ENCODE measurements at places on chromosomes 7 and 10.

- no peak for DNase-seq
Observed at GRCh38 chr7:141944811-141945210, 2.0 kb downstream of the CLEC5A start.

- DNase-seq, result no peak
Observed at GRCh38 chr10:80468806-80469421, 14.8 kb downstream of the TSPAN14 start.

GRCh38 chr7:106622654-106623314 lies 38.2 kb downstream of the CCDC71L start:
- DNase-seq, result no peak

GRCh38 chr7:16710651-16711050 lies 42.9 kb upstream of the TSPAN13 start:
- DNase-seq, result no peak

DNA sequence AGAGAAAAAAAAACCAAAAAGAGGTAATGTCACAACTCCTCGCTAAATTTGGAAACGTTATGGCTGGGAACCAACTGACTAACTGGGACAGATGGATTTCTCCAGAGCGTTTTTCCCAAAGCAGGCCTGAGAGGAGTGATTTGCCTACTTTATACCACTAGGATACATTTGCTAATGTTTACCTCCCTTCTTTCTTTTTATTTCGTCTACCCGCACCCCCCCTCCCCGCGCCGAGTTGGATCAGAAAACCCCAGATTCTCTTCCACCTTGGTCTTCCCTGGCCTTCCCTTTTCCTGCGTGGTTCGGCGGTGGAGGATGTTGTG lies 7.2 kb downstream of the CPA2 start:
- no peak for DNase-seq

GRCh38 chr10:120600871-120601649 lies 144.0 kb downstream of the PLPP4 start:
- DNase-seq, result no peak

DNA sequence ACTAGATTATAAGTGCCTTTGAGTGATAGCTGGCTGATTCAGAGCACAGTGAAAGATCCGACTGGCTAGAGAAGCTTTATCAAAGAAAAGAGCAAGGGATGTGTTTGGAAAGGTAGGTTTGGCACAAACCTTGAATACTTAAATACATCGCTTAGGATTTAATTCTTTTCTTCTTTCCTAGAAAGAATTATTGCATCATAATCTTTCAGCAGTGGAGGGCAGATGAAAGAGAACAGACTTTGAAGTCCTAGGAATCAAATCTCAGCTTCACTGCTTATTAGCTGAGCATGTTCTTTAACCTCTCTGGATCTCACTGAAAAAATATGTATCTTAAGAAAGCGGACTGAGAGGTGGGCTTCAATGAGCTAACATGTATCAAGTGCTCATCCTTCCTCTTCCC lies 122.8 kb downstream of the ZNF365 start:
- no peak for DNase-seq

GRCh38 chr7:92769844-92770243 lies 66.5 kb downstream of the CDK6 start:
- no peak for DNase-seq

Data from hematopoietic multipotent progenitor cell treated with erythropoietin and hydrocortisone succinate and interleukin-3 and kit ligand, for 15 days (in vitro differentiated cells).